ENCODE measurements at places on chromosomes 5 and 9.

- no peak for DNase-seq
Observed at GRCh38 chr5:75389430-75389829, 52.4 kb downstream of the HMGCR start.

GRCh38 chr5:170642066-170642735 is 138.4 kb downstream of the KCNIP1 start:
- no peak for DNase-seq

- DNase-seq, result no peak
Observed at GRCh38 chr5:76657683-76658311, 34.6 kb upstream of the F2RL2 start.

DNA sequence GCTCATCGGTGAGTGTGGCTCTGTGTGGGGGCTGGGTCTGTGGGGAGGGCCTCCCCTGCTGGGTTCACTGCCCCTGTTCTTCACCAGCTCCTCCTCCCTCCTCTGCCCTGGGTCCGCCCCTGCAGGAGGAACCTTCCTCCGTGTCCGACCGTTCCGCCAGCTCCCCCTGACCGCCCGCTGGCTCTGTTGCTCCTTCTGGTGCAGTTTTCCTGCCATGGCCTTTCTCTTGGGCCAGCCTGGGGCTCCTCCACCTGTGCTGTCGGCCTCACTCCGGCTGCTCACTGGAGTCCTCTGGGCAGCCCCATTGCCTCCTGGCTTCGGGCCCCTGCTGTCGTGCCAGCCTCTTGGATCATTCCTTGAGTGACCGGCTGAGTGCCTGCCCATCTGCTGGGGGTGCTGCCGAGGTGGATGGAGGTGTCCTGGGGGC is 12.3 kb downstream of the RNU6ATAC start:
- no peak for DNase-seq

DNA sequence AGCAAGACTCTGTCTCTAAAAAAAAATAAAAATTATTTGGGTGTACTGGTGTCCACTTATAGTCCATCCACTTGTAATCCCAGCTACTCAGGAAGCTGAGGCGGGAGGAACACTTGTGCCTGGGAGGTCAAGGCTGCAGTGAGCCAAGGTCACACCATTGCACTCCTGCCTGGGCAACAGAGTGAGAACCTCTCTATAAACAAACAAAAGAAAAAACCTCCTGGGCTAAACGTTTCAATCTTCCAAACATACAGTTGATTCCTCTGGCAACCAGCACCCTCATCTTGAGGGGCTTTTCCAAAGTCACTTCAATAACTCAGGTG is 13.9 kb upstream of the CDK5RAP2 start:
- no peak for DNase-seq

DNA sequence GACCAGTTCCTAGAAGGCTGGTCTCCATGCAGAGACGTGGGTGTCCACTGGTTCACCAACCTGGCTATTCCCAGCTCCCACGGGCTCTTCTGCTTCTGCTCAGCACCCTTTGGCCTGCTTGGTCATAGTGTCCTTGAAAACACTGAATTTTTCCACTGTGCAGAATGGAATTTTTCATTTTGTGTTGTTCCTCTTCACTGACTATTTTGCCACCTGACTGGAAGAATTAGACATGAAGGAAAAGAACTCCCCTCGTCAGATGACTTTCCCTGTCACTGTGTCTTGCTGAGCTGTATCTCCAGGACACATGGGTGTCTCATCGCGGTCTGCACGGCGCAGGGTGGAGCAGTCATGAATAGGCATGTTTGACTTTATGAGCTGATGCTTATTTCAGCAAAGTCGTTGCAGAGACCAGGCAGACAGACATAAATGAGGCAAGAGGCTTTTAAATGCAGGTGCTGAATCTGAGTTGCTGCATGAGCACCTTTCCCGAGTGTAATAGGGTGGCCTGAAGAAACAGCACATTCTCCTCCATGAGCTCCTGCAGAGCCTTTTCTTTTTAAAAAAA is 50.2 kb upstream of the SEMA4D start:
- DNase-seq, result no peak

DNA sequence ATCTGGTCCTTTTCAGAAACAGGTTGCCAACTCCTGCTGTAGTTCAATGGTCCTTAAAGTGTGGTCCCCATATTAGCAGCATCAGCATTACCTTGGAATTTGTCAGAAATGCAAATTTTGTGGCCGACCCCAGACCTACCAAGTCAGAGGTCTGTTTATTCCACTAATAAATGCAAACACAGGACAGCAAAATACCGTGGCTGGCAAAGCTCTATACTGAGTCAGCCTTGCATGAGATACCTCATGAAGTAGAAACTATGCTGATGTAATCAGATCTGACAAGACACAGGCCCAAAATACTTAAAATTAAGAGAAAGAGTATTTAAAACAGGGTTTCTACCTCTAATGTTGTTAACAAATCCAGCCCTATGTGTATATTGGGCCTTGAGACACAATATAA is 3.0 kb downstream of the GOLM1 start:
- peak; percentile 38 for DNase-seq

DNA sequence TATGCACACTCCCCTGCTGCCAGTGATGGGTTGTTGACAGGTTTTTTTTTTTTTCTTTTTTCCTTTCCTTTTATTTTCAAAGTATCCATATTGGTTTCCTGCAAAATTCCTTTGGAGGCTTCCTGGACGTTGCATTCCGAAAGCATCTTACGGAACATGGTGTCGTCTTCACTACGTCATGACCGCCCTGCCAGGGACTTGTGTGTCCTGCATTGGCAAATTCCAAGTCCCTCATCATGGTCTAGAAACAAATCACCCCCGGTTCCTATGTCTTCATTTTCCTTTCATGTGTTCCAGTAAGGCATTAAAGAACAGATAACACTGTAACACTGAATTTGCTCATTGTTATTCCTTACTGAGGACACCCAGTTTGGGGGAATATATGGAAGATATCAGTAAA is 35.0 kb upstream of the ADAMTSL1 start:
- DNase-seq, result no peak

DNA sequence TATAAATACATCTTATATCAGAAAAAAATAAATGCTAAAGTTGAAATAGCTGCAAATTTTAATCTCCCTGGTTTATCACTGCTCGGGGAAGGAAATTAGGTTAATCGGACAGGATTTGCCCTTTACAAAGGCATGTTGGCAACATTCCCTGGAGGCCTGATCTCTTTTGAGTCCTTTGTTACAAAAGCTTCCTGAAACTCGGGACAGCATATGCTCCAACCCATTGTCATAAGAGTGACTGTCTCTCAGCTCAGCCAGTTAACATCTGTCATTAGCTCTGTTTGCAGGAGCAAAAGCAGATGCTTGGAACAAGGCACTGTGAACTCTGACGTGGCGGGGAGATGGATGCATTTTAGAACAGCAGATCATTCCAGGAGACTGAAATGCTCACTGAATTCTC is 80.6 kb downstream of the MYO10 start:
- DNase-seq, result peak; percentile 43

GRCh38 chr9:124296094-124296493 is 38.3 kb downstream of the NEK6 start:
- DNase-seq, result no peak

- DNase-seq, result peak; percentile 95
Observed at GRCh38 chr5:126965061-126965475, 65.3 kb downstream of the MARCHF3 start.

- no peak for DNase-seq
Observed at GRCh38 chr9:92627651-92628050, 42.3 kb downstream of the IPPK start.

GRCh38 chr5:139763930-139764791 is 31.4 kb upstream of the PSD2 start:
- no peak for DNase-seq

- DNase-seq, result no peak
Observed at GRCh38 chr5:117191251-117191650, 616.6 kb upstream of the SEMA6A start.

DNA sequence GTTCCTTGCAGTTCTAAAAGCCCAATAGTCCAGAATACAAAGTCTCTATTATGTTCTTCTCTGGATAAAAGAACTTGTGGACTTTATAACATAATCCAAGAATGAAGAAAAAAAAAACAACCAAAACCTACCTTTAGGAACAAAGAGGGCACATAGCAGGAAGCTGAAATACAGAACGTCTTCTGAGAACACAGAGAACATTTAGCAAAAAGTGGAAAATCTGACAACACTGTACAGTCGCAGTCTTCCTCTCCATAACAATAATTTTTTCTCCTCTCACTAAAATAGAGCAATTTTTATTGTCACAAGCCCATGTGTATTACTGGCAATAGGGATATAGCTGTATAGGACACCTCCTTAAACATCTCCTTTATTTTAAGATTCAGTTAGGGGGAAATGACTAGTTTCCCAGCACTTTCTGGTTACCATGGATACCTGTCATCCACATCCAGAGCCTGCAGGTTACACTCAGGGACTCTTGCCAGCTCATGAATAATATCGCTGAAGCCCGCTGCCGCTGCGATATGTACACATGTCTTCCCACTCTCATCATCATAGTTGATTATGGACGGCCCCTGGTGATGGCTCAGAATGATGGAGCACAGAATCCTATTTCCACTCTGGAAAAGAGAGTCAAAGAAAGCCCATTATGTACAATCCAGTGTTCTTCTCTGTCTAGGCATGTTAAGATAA is 106.5 kb downstream of the ANKRD55 start:
- peak; percentile 54 for DNase-seq

GRCh38 chr9:21770871-21771560 is 31.4 kb upstream of the MTAP start:
- peak; percentile 87 for DNase-seq

- no peak for DNase-seq
Observed at GRCh38 chr9:135037521-135038250, 49.8 kb upstream of the OLFM1 start.

- no peak for DNase-seq
Observed at GRCh38 chr5:169036079-169036805, 264.7 kb downstream of the SLIT3 start.

DNA sequence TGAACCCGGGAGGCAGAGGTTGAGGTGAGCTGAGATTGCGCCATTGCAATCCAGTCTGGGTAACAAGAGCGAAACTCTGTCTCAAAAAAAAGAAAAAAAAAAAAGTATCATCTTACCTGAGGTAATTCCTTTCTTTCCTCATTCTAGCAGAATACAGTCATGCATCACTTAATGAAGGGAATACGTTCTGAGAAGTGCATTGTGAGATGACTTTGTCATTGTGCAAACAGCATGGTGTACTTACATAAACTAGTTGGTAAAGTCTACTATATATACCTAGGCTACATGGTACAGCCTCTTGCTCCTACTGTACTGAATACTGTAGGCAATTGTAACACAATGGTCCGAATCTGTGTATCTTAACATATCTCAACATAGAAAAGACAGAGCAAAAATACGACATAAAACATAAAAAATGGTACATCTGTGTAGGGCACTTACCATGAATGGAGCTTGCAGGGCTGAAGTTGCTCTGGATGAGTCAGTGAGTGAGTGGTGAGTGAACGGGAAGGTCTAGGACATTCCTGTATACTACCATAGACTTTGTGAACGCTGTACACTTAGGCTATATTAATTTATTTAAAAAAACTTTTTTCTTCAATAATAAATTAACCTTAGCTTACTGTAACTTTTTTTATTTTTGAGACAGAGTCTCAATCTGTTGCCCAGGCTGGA is 100.4 kb downstream of the GLDC start:
- no peak for DNase-seq

- DNase-seq, result peak; percentile 11
Observed at GRCh38 chr9:70080481-70081119, 37.0 kb downstream of the MAMDC2 start.

- no peak for DNase-seq
Observed at GRCh38 chr5:56056875-56057274, 62.1 kb upstream of the IL6ST start.

DNA sequence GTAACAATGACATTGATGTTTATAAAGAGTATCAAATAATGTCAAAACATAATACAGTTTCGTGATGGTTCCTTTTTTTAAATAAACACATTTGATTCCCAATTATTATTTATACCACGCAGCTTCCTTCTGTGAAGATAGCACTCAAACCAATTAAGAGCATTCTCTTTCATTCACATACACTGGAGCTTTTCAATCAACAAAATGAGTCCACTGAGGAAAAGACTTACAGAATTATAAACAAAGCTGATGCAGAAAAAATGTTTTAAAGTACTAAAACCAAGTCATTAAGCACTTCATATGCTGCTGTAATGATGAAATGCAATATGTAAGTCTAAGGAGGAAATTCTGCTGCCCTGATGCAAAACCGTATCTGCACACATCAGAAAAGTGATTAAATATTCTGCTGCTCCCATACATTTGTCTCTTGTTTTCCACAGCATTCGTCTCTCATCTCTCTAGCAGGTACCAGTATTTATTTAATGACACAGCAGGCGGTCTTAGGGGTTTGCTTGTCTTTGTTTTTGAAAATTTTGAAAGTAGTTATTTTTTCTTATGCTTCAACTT is 147.1 kb downstream of the CDH10 start:
- DNase-seq, result no peak

DNA sequence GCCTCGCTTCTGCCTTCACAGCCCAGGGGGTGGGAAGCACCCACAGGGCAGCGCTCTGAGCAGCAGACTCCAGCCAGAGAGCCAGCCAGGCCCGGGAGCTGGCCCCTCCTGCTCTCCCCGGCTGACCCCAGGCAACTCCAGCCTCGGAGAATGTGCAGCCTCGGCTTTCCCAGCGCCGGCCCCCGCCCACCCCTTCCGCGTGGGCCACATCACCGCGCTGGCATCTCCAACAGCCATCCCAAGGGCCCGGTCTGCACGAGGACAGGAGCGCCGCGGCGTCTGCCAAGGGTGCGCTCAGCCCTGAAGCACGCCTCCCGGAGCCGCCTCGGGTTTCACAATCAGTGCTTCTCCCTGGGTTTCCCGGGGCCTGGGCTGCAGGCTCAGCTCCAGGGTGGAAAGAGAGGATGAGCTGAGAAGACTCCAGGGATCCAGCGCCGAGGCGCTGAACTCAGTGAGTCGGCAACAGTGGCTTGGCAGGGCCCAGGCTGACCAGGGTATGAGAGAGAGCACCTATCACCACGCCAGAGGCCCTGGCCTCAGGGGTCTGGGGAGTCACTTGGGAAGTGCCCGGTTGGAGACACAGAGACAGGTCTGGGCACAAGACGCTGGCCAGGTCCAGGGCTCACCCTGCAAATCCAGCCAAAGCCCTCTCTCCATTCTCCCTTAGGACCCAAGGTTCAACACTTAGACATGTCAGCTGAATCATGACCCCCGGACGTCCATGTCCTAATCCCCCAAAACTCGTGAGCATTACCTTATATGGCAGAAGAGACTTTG is 79.6 kb downstream of the ADAMTS2 start:
- DNase-seq, result peak; percentile 99

GRCh38 chr5:9381464-9381863 is 164.4 kb downstream of the SEMA5A start:
- no peak for DNase-seq

- no peak for DNase-seq
Observed at GRCh38 chr5:162668926-162669325, 601.4 kb downstream of the GABRG2 start.

Measured in fibroblast of skin of right quadriceps (primary cell).